Esophagus mucosa (tissue), 1 donor: ENCODE measurements at places on chromosomes 4 and X. TPM values are rescaled to one million over a fixed set of nuclear protein-coding genes. Genes with fewer than 3 reads are reported as not detected.

Gene TMSB15C
- total RNA-seq, result 0.12 TPM

Gene DNAAF6
- not detected for total RNA-seq

Gene FOXP3
- total RNA-seq, result 0.76 TPM

Gene FGF16
- total RNA-seq, result not detected

Gene PAGE5
- total RNA-seq, result not detected

Gene GAGE12F
- not detected for total RNA-seq

Gene AMOT
- 3.3 TPM for total RNA-seq

Gene CSAG1
- not detected for total RNA-seq

Gene CFI
- total RNA-seq, result 31.5 TPM

Gene P2RY8
- total RNA-seq, result 0.52 TPM

Gene FHIP1A
- 43.6 TPM for total RNA-seq

Gene USP17L17
- not detected for total RNA-seq

Gene LONRF3
- 0.16 TPM for total RNA-seq

Gene NSUN7
- 2.0 TPM for total RNA-seq

Gene NR3C2
- total RNA-seq, result 1.1 TPM

Gene SSX4
- not detected for total RNA-seq

Gene VMA21
- 25.5 TPM for total RNA-seq

Gene INPP4B
- total RNA-seq, result 9.7 TPM

Gene LARP7
- total RNA-seq, result 22.8 TPM

Gene ZNF141
- total RNA-seq, result 7.8 TPM

Gene NAT8L
- total RNA-seq, result 0.04 TPM

Gene NALF2
- 0.60 TPM for total RNA-seq

Gene PAGE2B
- not detected for total RNA-seq

Gene USP17L24
- not detected for total RNA-seq

Gene TCEAL2
- total RNA-seq, result not detected
